ENCODE measurements at places on chromosomes 2 and 18.

DNA sequence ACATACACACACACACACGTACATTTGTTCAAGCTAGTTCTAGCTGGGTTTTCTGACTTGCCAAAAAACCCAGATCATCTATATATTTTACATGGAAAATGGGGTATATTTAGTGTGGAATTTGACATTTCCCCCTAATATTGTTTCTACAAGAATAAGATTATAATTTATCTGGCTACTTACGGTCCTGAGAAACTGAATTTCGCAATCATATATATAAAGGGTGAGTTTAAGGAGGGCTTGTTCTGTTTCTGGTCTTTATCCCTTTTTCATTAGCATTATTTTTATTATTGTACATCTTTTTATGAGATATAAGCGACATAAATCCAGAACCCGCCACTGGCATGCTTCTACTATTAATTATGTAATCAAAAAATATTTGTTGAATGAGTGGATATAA is 528.9 kb downstream of the TMX3 start:
- no peak overlapping the region for H3K4me3 ChIP-seq
- H3K36me3 ChIP-seq: no peaks in the 10 kb centered on the region
- DNase-seq: no peak
- no peaks in the 10 kb centered on the region for H3K27me3 ChIP-seq
- no peak overlapping the region for H3K27ac ChIP-seq

DNA sequence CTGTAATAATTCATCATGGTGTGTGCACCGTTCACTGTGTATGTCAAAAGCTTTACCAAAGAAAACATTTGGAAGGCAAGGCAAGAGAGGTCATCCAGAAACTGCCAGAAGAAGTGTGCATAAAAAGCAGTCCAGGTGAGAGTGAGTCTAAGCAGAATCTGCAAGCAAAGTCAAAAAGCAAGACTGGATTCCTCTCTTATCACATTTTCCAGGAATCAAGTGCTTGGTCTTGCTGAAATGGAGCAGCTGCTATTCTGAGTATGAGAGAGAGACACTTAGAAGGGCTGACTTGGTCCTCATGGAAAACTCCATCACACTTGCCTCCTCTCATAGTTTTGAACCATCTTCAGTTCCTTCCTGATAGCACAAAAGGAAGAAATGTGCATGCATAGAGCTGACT is 231.3 kb downstream of the ANAPC1 start:
- no peaks in the 10 kb centered on the region for H3K27me3 ChIP-seq
- no peak overlapping the region for H3K27ac ChIP-seq
- H3K4me3 ChIP-seq: no peak overlapping the region
- DNase-seq: no peak

DNA sequence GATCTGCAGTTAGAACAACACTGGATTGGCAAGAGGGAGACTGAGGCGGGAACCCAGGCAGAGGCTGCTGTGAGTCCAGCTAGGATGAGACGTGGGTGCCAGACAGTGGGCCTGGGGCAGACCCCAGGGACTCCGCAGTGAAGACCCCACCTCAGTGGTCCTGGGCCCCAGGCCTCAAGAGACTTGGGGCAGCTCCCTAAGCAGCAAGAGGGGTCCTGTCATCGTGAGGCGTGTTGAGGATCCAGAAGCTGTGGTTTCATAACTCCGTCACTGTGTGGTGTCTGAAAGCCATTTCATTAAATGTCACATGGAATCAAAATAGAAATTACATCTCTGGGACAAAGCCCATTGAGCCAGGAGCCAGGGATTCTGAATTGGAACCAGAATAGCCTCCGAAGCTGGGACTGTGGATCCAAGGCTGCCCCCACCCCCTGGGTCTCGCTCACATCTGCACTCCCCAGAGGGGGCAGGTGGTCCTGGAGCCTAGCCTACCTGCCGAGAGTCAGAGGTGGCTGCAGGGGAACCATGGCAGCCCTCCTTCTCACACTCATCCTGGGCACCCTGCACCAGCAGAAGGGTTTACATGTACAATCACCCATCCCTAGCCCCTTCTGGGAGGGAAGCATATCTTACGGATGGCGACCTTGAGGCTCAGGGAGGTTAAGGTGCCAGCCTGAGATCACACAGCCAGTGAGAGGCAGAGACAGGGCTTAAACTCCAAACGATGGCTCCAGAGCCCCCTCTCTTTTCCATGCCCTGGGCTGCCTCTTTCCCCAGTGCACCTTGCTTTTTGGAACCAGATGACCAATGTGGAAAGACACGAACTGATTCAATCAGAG is 23.2 kb downstream of the RRM2 start:
- no peak overlapping the region for H3K27ac ChIP-seq
- DNase-seq: no peak
- no peaks in the 10 kb centered on the region for H3K4me1 ChIP-seq
- H3K27me3 ChIP-seq: no peaks in the 10 kb centered on the region

GRCh38 chr2:141582213-141582612 is 548.6 kb downstream of the LRP1B start:
- DNase-seq: no peak
- no peaks in the 10 kb centered on the region for H3K4me1 ChIP-seq
- H3K4me3 ChIP-seq: no peak overlapping the region
- H3K27me3 ChIP-seq: no peaks in the 10 kb centered on the region

DNA sequence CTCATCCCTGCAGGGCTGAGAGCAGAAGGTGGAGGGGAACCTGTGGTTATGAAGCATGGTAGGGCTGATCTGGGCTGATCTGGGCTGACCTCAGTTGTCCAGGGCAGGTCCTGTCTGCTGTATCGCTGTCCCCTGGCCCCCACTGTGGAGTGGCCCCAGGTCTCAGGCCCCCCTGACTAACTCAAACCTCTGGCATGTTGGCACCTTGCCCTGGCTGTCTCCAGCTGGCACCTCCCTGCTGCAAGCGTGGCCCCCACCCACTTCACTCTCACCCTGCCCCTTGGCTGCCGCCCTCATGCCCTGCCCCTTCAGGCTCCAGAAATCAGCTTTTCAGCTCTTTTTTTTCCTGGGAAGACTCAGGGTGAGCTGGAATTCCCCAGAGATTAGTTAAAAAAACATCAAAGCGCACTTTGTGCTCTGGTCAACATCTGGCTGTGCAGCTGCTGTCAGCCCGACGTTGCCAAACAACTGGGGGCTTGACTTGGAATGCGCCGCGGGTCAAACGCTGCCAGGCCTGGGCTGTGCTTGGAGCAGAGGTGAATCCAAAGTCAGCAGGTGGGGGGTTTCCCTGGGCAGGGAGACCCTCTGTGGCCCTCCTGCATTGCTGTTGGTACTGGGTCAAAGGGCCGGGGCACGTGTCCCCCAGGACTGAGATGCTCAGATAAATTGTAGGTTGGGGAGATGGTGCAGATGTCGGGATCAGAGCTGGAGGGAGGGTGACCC is 173.8 kb upstream of the HDAC4 start:
- no peak overlapping the region for H3K4me3 ChIP-seq
- H3K27me3 ChIP-seq: no peaks in the 10 kb centered on the region
- H3K4me1 ChIP-seq: no peaks in the 10 kb centered on the region
- H3K27ac ChIP-seq: no peak overlapping the region
- no peak for DNase-seq

GRCh38 chr2:53744395-53745065 is 23.1 kb upstream of the CHAC2 start:
- no peaks in the 10 kb centered on the region for H3K4me1 ChIP-seq
- H3K4me3 ChIP-seq: no peak overlapping the region
- DNase-seq: no peak
- no peaks in the 10 kb centered on the region for H3K36me3 ChIP-seq
- no peaks in the 10 kb centered on the region for H3K27me3 ChIP-seq

DNA sequence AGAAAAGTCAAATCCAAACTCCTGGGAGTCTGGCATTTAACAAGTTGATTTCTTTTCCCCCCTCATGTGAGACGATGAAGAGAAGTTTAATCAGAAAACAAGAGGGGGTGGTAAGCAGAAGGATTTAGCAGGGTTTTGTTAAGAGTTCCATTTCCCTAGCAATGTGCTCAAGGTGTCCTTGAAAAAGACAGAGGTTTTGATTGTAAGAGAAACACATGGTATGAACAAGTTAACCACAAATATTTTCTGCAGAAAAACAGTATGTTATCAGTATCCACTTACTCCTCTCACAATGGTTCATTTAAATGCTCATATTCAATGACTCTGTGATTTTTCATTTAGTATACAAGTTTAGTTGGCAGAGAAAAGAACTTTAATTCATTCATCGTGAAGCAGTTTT is 26.8 kb downstream of the LAMA1 start:
- no peaks in the 10 kb centered on the region for H3K36me3 ChIP-seq
- DNase-seq: no peak
- H3K27me3 ChIP-seq: no peaks in the 10 kb centered on the region
- peaks cover 7% of the 10 kb centered on the region for H3K4me1 ChIP-seq
- H3K4me3 ChIP-seq: no peak overlapping the region

DNA sequence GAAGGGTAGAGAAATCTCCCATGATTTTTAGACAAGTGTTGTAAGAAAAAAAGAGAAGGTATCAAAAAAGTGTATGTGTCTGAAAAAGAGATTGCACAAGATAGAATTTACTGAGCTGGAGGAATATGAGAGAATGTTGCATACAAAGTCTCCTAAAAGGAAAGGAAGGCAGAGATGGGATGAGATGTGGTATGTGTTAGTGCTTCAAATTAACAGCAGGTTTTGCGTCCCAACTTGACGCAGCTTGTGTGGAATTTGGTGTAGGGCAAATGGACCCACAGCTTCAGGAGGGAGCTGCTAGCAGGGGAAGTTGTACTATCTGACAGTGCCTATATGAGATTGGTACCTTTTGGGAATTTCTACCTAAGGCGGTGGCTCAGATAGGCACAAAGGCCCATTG is 9.0 kb upstream of the RASGRP3 start:
- no peaks in the 10 kb centered on the region for H3K36me3 ChIP-seq
- no peaks in the 10 kb centered on the region for H3K4me1 ChIP-seq
- H3K27me3 ChIP-seq: no peaks in the 10 kb centered on the region
- DNase-seq: no peak
- H3K4me3 ChIP-seq: no peak overlapping the region

DNA sequence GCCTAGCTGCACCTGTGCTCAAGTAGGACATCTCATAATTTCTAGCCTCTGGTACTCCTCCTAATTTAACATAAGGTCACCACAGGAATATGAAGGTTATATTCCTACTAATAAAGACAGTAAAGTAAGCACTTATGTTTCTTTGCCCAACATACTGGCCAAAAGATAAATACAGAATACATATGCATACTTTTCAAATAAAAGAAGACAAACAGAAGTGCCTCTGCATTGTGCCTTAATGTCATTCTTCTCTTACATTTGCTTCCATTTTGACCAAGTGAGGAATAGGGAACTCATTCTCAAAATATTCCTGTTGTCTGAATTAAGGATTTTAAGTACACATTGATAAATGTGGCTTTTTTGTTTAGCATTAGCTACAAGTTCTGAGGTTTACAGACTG is 5.6 kb downstream of the BCL11A start:
- H3K4me1 ChIP-seq: peaks cover 33% of the 10 kb centered on the region
- DNase-seq: no peak
- H3K36me3 ChIP-seq: no peaks in the 10 kb centered on the region

- peaks cover 16% of the 10 kb centered on the region for H3K36me3 ChIP-seq
- H3K27ac ChIP-seq: no peak overlapping the region
- H3K27me3 ChIP-seq: no peaks in the 10 kb centered on the region
- no peak overlapping the region for H3K4me3 ChIP-seq
- no peaks in the 10 kb centered on the region for H3K4me1 ChIP-seq
- no peak for DNase-seq
Measured at GRCh38 chr18:37065254-37065653, 236.3 kb downstream of the KIAA1328 start.

- H3K4me3 ChIP-seq: no peak overlapping the region
- no peak for DNase-seq
- peaks cover 18% of the 10 kb centered on the region for H3K27me3 ChIP-seq
- no peaks in the 10 kb centered on the region for H3K4me1 ChIP-seq
- H3K36me3 ChIP-seq: peaks cover 50% of the 10 kb centered on the region
Measured at GRCh38 chr2:121240436-121240835, 44.6 kb downstream of the TFCP2L1 start.

GRCh38 chr2:15584767-15585469 is 6.8 kb upstream of the DDX1 start:
- no peak for DNase-seq
- no peak overlapping the region for H3K27ac ChIP-seq
- H3K27me3 ChIP-seq: no peaks in the 10 kb centered on the region
- no peaks in the 10 kb centered on the region for H3K4me1 ChIP-seq

GRCh38 chr18:34643989-34644388 is 66.1 kb upstream of the DTNA start:
- peak overlapping the region; percentile 64 for H3K27ac ChIP-seq
- peaks cover 79% of the 10 kb centered on the region for H3K4me1 ChIP-seq
- H3K36me3 ChIP-seq: no peaks in the 10 kb centered on the region

GRCh38 chr2:191656391-191656790 is 21.5 kb upstream of the NABP1 start:
- no peaks in the 10 kb centered on the region for H3K27me3 ChIP-seq
- no peak overlapping the region for H3K4me3 ChIP-seq
- DNase-seq: no peak

GRCh38 chr2:177078855-177079254 is 133.7 kb upstream of the HNRNPA3 start:
- H3K27ac ChIP-seq: no peak overlapping the region
- no peak overlapping the region for H3K4me3 ChIP-seq
- no peaks in the 10 kb centered on the region for H3K27me3 ChIP-seq
- no peaks in the 10 kb centered on the region for H3K4me1 ChIP-seq

- H3K4me3 ChIP-seq: no peak overlapping the region
- no peaks in the 10 kb centered on the region for H3K27me3 ChIP-seq
- no peaks in the 10 kb centered on the region for H3K4me1 ChIP-seq
- no peak for DNase-seq
Measured at GRCh38 chr18:34734056-34734455, 24.0 kb downstream of the DTNA start.

DNA sequence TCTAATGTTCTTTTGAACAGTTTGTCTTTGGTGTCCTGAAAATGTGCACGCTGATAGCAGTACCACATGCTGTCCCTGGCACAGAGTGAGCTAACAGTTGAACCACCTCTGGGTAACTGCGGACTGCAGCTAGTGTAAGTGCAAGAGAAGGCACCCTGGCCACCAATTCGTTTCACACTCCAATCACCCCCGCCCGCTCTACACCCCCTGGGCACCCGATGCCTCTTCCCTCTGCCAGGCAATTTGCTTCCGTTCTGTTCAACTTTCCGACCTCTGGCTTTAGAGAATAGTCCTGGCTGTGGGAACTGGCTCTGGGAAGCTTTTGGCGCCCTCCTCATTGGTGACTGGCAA is 1.4 kb downstream of the DOCK10 start:
- DNase-seq: no peak
- H3K4me3 ChIP-seq: peak overlapping the region; percentile 76
- no peak overlapping the region for H3K27ac ChIP-seq
- no peaks in the 10 kb centered on the region for H3K27me3 ChIP-seq

DNA sequence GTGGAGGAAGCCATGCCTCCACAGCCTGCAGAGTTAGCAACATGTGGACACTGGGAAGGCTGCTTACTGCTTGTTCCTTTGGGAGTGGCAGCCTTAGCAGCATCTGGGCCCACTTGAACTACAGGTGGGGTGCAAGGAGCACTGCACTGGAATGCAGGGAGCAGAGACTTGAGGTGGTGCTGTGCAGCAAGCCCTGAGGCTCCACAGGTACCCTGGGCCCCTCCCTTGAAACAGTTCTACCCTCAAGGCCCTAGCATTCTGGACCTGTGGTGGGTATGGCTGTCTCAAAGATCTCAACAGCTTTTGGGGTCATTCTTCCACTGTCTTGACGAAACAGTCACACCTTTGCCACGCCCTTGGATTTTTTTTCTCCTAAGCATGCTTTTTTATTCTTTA is 13.5 kb downstream of the UBR3 start:
- no peak for DNase-seq
- peaks cover 7% of the 10 kb centered on the region for H3K36me3 ChIP-seq
- no peaks in the 10 kb centered on the region for H3K4me1 ChIP-seq
- no peaks in the 10 kb centered on the region for H3K27me3 ChIP-seq
